NCI-H1417 (cell line): ENCODE measurements at places on chromosomes 5 and 9.

- peak; percentile 49 for DNase-seq
Measured at GRCh38 chr5:148725675-148726074, 71.3 kb upstream of the HTR4 start.

- no peak for DNase-seq
Measured at GRCh38 chr9:134951461-134951860, 33.7 kb upstream of the FCN1 start.

GRCh38 chr9:16450578-16450977 is 419.9 kb downstream of the BNC2 start:
- DNase-seq: peak; percentile 8

DNA sequence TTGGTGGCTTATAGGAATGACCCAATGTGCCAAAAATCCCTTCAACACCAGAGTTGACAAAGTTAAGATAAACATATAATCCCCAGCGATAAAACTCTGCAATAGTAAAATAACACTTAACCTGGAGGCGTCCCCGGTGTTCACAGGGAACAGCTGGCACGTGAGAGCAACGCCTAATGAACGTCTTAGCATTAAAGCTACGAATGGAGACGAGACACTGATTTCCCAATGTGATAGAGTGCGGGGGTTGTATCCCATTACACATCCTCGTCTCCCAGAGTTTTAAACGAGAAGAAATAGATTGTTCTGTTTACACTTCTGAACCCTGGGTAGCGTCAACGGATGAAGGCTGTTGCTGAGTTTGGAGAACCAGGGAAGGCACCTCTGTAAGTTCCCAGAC is 57.6 kb downstream of the PTCH1 start:
- DNase-seq: no peak
